ENCODE measurements at places on chromosomes 13 and 19.
A peak's percentile ranks its signal among the peaks of the same experiment; 100 is the strongest.

- no peak for DNase-seq
These were observed at the start of gene PKN1 for GRCh38 chr19:14432791-14433553. TSS of gene PKN1 (plus strand) at chr19:14433306. CDS start at chr19:14433522, 216 bp downstream.

DNA sequence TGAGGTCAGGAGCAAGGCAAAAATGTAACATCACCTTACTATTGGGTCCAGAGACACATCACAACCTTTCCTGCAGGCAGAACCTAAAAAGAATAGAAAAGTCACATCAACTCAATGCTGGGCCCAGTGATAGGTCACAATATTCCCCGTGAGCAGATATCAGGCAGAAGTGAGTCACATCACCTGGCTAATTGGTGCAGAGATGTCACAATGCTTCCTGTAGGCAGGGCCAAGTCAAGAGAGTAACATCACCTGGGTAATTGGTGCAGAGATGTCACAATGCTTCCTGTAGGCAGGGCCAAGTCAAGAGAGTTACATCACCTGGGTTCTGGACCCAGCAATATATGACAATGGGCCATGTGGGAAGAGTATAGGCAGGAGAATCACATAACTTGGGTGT, 63.4 kb downstream of the ZNF726 start:
- DNase-seq, result no peak

DNA sequence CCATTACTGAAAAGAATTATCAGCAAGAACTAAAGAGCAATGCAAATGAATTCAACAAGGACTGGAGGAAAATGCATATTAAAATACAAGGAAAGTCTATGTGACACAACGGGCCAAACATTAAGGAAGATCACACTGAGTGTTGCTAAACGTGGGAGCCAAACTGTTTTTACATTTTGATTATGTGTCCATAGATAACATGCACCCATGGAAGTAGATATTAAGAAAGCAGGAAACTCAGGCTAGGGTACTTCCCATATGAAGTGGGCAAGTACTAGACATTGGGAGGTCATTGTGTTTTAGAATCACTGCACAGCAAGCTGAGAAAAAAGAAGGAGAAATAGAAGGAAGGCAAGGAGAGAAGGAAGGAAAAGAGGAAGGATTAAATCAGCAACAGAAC, 161.8 kb downstream of the KCTD12 start:
- no peak for DNase-seq

DNA sequence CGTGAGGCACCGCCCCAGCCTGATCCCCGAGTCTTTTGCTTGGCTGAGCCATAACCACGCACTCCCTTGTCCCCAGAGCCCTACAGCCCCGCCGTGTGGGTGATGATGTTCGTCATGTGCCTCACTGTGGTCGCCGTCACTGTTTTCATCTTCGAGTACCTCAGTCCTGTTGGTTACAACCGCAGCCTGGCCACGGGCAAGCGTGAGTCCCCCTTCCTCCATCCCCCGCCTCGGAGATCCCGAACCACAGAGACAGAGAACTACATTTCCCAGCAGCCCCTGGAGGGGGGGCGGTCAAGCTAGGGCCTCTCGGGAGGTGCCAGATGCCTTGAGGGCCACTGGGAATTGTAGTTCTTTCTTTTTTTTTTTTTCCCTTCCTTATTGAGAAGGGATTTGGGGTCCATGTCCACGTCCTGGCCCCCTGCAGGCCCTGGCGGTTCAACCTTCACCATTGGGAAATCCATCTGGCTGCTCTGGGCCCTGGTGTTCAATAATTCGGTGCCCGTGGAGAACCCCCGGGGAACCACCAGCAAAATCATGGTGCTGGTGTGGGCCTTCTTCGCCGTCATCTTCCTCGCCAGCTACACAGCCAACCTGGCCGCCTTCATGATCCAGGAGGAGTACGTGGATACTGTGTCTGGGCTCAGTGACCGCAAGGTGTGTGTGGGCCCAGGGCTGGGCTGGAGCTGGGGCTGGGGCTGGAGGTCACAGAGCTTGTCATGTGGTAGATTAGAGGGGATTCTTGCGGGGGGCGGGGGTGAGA, 25.9 kb downstream of the GRIN2D start:
- DNase-seq, result no peak

DNA sequence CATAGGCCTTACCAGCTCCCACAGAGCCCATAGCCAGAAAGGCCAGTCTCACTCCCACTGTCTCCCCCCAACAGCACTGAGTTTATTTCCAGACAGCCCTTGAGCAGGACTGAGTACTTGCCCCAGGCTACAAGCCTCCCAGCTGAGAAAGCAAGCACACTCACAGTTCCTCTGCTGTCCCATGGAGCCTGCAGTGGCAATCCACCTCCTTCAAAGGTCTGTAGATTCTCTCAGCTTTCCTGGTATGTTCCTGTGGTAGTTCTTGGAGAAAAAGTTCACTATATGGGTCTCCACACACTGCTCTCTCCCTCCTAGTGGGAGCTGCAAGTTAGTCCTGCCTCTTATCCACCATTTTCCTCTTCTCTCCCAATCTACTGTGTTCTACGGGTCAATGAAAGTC, 728.7 kb downstream of the DIAPH3 start:
- DNase-seq, result no peak

DNA sequence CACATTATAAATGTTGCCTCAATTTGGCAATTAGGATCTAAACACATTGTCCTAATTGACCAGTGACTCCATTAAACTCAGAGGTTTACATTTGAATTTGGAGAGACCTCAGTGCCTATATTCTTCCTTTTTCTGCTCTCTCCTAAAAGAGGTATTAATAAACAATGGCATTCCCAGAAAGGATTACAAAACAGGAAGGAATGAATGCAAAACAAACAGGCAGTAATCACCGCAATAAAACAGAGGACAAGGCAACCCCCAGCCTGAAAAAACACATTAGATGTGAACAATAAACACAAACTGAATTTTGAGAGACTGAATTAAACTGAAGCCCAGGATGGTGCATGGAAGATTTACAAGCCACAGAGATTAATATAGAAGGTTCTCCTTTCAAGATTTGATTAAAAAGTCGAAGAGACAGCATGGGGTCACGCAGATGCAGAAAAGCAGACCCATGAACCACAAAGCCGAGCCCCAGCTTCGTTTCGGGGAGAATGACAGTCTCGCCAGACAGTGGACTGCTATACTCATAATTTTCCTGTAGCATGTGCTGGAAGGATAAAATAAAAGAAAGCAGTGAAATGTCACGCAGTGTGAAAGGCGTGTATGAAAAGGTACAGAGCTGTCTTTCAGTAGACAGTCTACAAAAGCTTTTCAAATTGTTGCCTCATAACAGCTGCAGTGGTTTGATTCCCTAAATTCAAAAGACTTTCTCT, 503.0 kb downstream of the LIG4 start:
- no peak for DNase-seq

GRCh38 chr13:98979012-98979660, 1.3 kb upstream of the DOCK9 start:
- no peak for DNase-seq

- DNase-seq, result no peak
These were observed 87.0 kb upstream of the HTR2A start for GRCh38 chr13:46983881-46984280.

DNA sequence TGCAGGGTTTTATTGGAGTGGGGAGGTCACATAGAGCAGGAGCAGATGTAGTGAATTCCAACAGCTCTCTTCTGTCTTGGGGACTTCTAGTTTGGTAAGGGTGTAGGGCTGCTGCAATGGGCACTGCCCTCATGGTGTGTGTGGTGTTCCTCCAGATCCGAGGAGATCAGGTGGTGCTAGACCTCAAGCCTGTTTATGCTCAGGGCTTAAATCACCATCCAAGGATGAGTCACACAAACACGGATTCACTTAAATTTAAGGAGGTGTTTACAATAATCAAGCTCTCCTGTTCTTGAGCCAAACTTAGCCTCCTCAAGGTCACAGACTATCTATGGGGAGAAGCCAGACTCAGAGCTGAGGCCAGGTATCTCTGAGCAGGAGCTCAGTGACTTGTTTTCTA, 23.0 kb downstream of the HS6ST3 start:
- no peak for DNase-seq

- DNase-seq, result no peak
These were observed 59.6 kb upstream of the ZNF599 start for GRCh38 chr19:34832581-34833112.

GRCh38 chr13:87234981-87235380, 436.2 kb upstream of the SLITRK5 start:
- peak; percentile 80 for DNase-seq

- no peak for DNase-seq
These were observed 15.9 kb upstream of the ZNF681 start for GRCh38 chr19:23774524-23774971.

All from RCC 7860 (cell line).